Panc1 (cell line): ENCODE measurements at places on chromosomes 12 and 14. TPM values are rescaled to one million over a fixed set of nuclear protein-coding genes. Genes with fewer than 3 reads are reported as not detected.

Gene OR4E2
- total RNA-seq = not detected

DNA sequence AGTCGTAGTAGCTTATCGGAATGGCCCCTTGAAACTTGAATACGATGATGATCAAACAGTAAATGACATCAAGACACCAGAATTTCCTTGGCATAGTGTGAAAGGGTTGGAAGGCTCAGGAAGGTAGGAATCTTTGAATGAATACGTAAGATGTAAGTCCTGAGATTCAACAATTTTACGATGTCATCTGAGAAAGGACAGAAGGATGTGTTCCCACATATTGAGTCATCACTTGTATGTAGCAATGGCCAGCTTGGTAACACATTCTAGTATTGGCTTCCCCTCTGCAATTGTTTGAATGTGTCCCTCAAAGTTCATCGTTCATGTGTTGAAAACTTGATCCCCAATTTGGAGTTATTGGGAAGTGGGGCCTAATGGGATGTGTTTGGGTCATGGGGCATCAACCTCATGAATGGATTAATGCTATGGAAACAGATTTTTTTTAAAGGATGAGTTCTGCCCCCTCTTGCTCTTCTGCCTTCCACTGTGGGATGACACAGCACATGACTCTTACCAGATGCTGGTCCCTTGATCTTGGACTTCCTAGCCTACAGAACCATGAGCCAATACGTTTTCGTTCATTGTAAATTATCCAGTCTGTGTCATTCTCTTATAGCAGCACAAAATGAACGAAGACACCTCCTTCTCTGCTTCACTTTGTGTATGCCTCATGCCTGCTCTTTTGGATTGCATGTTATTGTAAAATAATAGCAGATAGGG, 284.6 kb downstream of the BCAT1 start:
- no peak for DNase-seq

GRCh38 chr12:110165540-110166159, 41.5 kb downstream of the IFT81 start:
- no peak for DNase-seq

GRCh38 chr14:105900398-105901160, 374.2 kb downstream of the TMEM121 start:
- no peak for DNase-seq

DNA sequence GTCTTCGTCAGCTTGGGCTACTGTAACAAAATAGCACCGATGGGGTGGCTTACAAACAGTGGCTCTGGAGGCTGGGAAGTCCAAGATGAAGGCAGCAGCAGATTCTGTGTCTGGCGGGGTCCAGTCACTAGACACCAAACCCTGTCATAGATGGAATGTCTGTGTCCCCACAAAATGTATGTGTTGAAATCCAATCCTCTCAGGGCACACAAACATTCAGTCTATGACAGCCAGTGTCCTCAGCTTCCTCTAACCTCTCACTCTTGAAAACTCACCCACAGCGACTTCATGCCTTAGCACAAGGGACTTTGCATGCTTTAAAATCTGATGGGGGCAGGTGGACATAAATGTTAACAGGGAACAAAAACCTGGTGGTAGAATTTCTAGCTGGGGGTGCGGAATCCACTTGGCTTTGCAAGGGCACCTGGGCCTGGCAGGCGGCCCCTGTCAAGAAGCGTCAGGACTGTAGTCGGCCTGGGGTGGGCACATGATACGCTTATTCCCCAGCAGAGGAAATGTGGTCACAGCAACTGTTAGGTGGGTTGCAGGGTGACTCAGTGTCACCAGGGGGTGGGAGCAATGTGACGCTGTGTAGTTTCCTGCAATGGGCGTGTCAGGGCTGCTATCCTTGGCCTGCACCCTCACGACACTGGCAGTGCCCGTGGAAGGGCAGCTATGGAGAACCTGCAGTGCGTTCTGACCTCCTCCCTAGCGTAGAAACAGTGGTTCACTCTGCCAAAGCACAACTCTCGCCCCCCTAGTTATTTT, 17.7 kb downstream of the RIN3 start:
- DNase-seq = no peak

GRCh38 chr12:132078190-132078589, 65.9 kb downstream of the DDX51 start:
- DNase-seq = no peak

- no peak for DNase-seq
Observed at GRCh38 chr14:56183631-56184157, 65.5 kb downstream of the PELI2 start.

- DNase-seq = no peak
Observed at GRCh38 chr12:30026621-30027234, 243.0 kb upstream of the TMTC1 start.

DNA sequence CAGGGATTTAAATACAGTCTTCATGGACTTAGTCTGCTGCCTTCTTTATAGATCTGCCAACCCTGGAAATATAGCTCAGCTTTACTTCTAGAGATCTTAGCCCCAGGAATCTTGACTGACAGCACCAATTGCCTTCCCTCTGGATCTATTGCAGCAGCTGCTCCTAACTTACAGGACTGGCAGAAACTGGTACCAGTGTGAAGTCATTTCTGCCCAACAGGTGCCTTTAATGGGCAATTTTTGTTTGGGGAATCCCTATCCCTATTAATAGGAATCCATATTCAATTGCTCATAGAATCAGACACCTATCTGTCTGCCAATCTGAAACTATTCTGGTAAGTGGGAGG, 27.2 kb downstream of the SPX start:
- DNase-seq = no peak

DNA sequence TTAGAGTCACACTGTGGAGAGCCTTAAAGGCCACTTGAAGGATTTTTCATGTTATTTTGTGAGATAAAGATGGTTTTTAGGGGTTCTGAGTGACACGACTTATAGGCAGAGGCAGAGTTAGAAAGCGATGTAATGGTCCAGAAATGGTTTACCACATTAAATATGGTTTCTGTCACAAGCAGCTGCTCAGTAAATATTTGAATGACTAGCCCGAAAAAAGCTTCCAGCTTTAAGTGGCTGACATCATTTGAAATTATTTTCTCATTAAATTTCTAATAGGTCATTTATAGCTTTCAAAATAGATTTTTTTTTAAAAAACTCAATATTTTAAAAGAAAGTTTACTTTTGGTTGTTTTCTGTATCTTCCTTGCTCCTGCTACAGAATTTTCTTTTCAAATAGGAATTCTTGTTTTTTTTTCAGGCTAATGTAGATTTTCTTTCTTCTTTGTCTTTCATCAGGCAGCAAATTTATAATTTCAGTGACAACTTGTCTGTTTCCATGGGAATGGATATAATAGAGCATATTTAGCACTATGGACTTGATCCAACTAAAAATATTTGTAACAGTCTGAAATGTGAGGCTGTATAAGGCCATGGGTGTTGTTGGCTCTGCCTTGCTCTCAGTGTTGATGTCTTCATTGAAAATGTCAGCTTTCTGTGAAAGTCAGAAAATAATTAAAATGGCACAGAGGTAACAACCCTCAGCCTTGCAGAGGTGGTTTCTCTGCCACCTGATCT, 700.0 kb downstream of the TMTC2 start:
- no peak for DNase-seq

GRCh38 chr12:116247377-116247776, 30.1 kb downstream of the MED13L start:
- DNase-seq = no peak

DNA sequence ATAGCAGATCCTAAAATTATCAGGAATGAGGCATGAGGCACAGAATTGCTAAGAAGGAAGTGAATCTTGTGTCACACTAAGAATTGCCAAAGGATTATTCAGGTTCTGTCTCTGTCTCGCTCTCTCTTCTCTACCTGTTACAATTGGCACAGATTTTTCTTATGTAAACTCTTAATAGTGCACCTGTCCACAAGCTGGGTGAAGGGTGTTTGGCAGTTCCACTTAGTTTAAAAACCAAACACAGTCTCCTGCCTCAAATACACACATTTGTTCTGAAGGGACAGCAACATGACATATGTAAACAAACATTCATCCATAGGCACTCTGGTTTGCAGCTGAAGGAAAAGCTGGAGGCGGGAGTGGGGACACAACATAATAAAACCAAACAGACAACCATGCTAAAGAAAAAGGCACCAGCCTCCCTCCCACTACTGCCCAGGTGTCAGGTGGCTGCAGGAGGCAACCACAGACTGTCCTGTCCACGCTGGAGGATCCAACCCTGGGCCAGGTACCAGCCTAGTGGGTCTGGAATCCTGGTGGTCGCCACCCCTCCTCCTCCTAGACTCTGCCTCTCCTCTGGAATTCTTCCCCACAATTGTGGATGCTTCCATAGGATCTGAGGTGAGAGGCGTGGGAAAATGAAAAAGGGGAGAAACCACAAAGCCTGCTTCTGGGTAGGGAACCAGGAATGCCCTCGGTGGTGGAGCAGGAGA, 81.2 kb downstream of the TMEM260 start:
- DNase-seq = no peak

Gene ETFBKMT
- total RNA-seq = 1.5 TPM

DNA sequence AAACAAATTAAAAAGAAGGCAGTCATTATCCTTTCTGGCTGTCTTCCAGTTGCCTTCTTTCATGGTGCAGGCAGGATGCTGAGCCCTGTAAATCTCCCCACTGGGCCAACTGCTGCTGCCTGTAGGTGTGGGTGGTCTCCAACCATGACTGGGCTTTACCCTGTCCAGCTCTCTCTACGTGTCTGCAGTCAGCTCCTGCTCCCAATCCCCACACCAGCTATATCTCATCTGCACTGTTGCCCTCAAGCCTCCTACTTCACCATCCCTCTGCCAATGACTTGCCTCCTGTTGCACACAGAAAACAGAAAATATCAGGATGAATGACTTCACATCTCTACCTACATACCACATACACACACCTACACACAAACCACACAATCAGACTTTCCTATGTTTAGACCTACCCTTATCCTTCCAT, 39.7 kb upstream of the PSMA6 start:
- no peak for DNase-seq

- no peak for DNase-seq
Observed at GRCh38 chr14:68638141-68638999, 154.5 kb downstream of the ZFP36L1 start.

DNA sequence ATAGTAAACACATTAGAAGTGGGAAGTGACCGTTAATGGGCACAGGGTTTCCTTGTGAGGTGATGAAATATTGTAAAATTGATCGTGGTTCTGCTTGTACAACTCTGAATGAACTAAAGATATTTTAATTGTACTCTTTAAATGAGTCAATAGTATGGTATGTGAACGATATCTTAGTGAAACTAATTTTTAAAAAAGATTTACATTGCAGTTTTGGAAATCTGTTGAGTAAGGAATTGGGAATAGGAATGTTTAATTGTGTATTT, 1.7 kb downstream of the ZNF410 start:
- DNase-seq = no peak

Gene BCAT1
- 5.8 TPM for total RNA-seq

- no peak for DNase-seq
Observed at GRCh38 chr14:52031781-52032180, 37.1 kb downstream of the NID2 start.

GRCh38 chr12:22122359-22122758, 76.3 kb downstream of the CMAS start:
- DNase-seq = no peak

GRCh38 chr12:56766535-56766934, 3.4 kb downstream of the HSD17B6 start:
- DNase-seq = no peak

Gene TPPP2
- total RNA-seq = not detected

DNA sequence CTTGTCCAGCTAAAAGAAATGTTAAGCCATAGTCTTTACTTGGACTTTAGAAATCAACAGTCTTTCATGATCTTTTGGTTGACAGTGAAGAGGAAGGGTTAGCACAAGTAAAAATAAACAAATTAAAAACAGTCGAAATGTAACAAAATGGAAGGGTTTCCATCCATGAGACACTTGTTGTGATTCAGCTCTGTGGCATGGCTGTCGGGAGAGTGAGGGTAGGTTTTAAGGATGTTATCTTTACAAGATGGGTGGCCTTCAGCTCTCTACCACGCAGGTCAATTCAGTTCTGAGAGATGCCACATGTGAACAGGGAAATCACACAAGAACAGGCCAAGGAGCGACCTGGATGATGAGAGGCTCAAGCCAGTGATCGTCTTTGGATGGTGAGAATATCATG, 180.2 kb downstream of the PPM1H start:
- DNase-seq = no peak

DNA sequence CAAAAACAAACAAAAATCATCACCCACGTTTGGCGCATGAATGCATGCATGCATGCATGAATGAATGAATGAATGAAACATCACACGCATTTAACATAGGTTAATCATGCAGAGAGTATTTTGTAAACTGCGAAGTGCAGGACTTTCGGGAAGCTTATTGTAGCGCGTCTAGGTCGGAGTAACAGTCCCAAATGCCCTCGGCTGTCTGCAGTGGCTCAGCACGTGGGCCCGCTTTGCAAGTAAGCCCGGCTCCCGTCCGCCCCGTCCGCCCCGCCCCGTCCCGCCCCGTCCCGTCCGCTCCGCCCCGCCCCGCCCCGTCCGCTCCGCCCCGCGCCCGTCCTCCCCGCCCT, 263 bp upstream of the IFT81 start:
- no peak for DNase-seq

- no peak for DNase-seq
Observed at GRCh38 chr14:58752771-58753201, 115.0 kb downstream of the DACT1 start.

GRCh38 chr14:60622210-60622916, 26.9 kb downstream of the SIX1 start:
- no peak for DNase-seq

Gene SMIM41
- not detected for total RNA-seq

DNA sequence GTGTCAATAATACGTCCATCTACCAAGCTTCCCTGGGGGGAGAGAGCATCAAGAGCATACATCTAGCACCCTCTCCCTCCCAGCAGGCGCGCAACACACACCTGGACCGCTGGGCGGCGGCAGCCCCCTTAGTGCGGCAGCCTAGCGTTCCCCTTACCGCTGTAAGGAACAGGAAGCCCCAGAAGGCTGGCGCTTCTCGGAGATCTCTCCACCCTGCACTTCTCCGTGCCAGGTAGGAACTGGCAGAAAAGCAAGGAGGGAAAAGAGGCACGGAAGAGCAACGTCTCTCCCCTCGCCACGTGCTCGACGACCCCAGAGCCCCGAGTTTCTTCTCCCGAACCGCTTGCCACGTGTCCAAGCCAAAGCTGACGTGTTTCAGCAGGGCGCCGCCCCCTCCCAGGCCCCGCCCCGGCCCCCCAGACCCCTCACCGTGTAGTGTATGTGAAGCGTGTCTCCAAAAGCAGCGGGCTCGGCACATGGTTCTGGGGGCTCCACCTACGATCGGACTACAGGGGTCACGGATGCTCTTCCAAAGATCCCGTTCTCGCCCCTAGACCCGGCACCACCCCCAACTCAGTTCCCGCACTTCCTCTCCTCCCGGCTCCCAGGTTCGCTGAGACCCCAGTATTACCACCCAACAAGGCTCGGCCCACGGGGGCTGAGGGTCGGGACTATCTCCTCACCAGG, 532 bp downstream of the FKBP11 start:
- no peak for DNase-seq
